ENCODE measurements at places on chromosomes 1 and 21.

DNA sequence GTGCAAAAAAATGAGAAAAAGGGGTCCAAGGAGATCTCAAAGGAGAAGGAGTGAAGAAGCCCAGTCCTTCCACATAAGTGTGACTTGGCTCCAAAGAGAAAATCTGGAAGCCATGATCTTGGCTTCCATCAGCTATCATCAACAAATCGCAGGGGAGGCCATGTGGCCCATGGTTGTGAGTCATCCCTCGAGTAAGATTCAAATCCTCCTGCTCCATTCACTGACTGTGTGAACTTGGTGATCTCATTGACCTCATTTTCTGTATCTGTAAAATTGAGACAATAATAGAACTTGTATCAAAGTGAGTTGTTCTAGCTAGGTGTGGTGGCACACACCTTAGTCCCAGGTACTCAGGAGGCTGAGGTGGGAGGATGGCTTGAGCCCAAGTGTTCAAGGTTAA is 79.1 kb upstream of the OLIG2 start:
- DNase-seq = no peak

GRCh38 chr1:181106479-181106878 is 18.0 kb downstream of the IER5 start:
- no peak for DNase-seq

DNA sequence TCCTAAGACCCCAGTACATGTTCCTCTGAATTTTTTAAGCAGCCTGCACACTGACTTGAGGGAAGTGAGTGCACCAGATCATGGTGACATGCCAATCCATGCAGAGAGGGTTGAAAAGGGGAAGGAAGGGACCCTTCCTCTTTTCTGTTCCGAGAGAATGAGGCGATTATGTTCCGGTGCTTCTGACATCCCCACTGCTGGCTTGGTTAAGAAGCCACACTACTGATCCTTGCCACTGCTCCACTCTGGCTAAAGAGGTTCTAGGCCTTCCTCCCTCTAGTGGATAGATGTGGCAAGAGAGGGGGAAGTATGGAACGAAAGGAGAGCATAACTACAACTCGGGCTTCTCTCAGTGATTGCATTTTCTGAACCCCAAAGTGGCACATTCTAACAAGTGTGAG is 1.8 kb upstream of the CYB5R1 start:
- no peak for DNase-seq

DNA sequence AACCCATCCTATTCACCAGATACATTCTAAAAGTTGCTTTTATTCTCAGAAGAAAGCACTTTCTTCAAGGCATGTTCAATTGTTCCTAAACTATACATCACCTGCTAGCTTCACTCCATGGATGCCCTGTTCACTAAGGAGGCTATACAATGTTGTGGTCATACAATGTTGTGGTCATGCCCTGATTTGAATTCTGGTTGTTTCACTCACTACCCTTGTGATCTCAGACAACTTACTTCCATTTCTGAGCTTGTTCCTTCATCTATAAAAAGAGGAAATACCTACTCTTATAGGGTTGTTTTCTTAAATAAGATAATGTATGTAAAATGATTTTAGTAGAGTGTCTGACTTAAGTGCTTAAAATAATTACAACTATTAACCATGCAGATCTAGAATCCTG is 19.7 kb downstream of the EDEM3 start:
- DNase-seq = no peak

DNA sequence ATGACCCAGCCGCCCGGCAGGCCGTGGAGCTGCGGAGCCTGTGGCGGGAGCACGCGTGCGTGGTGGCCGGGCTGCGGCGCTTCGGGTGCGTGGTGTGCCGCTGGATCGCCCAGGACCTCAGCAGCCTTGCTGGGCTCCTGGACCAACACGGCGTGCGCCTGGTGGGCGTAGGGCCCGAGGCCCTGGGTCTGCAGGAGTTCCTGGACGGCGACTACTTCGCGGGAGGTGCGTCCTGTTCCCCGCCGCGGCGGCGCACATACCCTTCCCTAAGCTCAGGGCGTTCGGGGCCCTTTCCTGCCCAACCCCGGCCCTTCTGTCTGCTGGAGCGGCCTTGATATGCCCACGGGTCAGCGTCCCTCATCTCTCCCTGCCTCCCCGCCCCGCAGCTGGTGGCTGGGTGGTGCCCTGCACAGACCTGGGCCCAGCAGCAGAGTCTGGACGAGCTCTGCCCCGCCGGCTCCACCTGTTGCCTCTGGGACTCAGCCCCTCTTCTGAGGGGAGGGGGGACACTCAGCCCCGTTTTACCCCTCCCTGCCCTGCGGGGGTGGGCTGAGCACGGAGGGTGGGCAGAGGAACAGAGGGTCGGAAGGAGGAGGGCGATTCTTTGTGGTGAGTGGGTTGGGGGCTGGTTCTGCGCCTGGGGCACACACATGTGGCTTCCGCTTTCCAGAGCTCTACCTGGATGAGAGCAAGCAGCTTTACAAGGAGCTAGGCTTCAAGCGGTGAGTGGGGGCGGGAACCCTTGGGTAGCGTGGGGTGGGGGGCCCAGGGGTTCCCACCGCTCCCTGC is 688 bp downstream of the PRXL2B start:
- DNase-seq = peak; percentile 22
